MM.1S (cell line): ENCODE measurements at places on chromosomes 5 and 9.

- H3K4me1 ChIP-seq, result no peaks in the 10 kb centered on the region
- no peak overlapping the region for H3K4me3 ChIP-seq
- H3K27ac ChIP-seq, result no peak overlapping the region
- no peak for DNase-seq
These were observed 59.6 kb upstream of the SPATA31C2 start for GRCh38 chr9:88197781-88198340.

GRCh38 chr5:142432369-142432863 lies 107.6 kb upstream of the SPRY4 start:
- no peak overlapping the region for H3K27ac ChIP-seq
- H3K27me3 ChIP-seq, result no peaks in the 10 kb centered on the region
- H3K4me3 ChIP-seq, result no peak overlapping the region
- DNase-seq, result no peak
- no peaks in the 10 kb centered on the region for H3K36me3 ChIP-seq

DNA sequence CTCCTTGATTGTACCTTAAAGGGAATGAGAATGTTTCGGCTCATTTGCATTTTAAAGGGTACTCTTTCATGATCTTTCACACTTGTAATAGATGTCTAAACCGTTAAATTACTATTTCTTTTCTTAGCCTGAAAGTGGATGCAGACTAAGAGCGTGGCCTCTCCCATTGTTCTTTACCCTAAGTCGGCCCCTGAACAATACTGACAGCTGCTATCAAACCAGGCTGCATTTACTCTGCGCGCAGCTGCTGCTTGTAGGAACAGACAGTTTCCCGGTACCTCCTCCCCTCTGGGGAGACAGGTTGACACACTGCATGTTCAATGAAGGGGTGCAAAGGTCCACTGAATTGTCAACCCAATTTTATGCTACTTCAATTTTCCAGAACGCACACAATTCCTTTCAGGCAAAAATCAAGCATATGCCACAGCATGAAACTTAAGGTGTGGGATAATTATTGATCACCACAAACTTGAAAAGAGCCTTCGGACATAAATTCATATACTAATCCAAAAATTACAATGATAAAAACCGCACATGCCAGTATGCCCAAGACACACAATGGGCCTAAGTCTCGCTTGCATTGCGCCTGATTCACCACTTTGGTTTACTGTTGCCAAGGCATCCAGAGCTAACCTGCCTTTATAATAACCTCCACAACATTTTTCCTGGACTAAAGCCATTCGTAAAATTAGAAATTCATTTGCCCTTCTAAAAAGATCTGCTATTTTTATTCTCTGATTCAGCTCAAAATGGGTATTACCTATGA lies 39.7 kb downstream of the TLE1 start:
- H3K27me3 ChIP-seq, result no peaks in the 10 kb centered on the region
- no peak for DNase-seq
- no peak overlapping the region for H3K27ac ChIP-seq
- H3K4me1 ChIP-seq, result no peaks in the 10 kb centered on the region
- no peak overlapping the region for H3K4me3 ChIP-seq

- H3K4me1 ChIP-seq, result peaks cover 17% of the 10 kb centered on the region
- DNase-seq, result peak; percentile 48
- H3K27me3 ChIP-seq, result no peaks in the 10 kb centered on the region
- no peak overlapping the region for H3K4me3 ChIP-seq
These were observed 57.3 kb upstream of the FNIP1 start for GRCh38 chr5:131854134-131854533.

GRCh38 chr5:79590396-79590999 lies 21.7 kb upstream of the TENT2 start:
- no peak overlapping the region for H3K27ac ChIP-seq
- no peak overlapping the region for H3K4me3 ChIP-seq
- no peaks in the 10 kb centered on the region for H3K4me1 ChIP-seq
- DNase-seq, result no peak
- H3K27me3 ChIP-seq, result no peaks in the 10 kb centered on the region

DNA sequence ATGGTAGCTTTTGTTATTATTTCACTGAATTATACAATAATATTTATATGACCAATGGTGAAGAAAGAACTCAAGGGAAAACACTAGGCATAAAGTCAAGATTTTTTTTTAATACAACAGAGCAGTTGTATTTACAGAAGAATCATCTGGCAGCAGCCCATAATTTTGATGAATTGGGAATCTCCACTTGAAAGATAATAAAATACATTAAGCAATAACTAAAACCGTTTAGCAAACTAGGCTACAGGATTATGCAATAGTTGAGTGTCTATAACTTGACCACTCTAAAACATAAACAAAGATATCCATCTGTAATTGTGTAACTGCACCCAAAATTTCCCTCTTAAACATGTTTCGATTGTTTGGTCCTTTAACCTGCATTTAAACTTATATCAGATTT lies 80.8 kb downstream of the SNCAIP start:
- H3K27me3 ChIP-seq, result no peaks in the 10 kb centered on the region
- H3K27ac ChIP-seq, result no peak overlapping the region
- no peaks in the 10 kb centered on the region for H3K4me1 ChIP-seq
- DNase-seq, result no peak

DNA sequence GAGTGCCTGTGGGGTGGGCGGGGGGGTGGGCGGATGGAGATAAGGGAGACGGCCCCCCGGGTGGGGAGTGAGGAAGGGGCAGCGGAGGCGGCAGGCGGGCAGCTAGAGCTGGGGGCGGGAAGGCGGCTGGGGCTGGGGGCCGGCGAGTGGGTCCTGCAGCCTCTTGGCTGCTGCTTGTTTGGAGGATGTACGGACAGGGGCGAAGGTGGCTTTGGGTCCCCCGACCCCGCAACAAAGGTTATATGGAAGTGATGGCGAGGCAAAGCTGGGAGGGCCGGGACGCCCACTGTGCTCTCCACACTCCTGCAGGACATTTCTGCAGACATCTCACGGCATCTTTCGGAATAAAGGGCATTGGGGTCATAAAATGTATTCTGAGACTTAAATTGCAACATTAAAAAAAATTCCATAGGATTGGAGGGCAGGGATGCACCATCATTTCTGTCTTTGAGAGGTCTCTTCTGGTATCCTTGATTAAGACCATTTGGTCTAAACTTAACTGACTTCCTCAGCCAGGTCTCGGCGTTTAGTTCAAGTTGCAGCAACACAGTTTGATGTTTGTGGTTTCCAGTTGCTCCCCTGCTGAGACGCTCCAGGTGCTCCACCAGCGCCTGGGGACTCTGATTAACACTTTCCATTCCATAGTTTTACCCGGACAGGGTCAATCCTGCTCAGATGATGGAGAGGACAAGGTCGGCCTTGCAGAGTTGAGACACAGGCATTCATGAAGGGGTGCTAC lies 101.6 kb upstream of the SSBP2 start:
- no peaks in the 10 kb centered on the region for H3K27me3 ChIP-seq
- DNase-seq, result peak; percentile 86
- H3K36me3 ChIP-seq, result no peaks in the 10 kb centered on the region
- H3K4me1 ChIP-seq, result peaks cover 55% of the 10 kb centered on the region
- H3K4me3 ChIP-seq, result peak overlapping the region; percentile 68

- no peak for DNase-seq
- H3K4me1 ChIP-seq, result no peaks in the 10 kb centered on the region
- no peak overlapping the region for H3K27ac ChIP-seq
- H3K4me3 ChIP-seq, result no peak overlapping the region
These were observed 76.9 kb upstream of the CDH6 start for GRCh38 chr5:31116466-31117031.

DNA sequence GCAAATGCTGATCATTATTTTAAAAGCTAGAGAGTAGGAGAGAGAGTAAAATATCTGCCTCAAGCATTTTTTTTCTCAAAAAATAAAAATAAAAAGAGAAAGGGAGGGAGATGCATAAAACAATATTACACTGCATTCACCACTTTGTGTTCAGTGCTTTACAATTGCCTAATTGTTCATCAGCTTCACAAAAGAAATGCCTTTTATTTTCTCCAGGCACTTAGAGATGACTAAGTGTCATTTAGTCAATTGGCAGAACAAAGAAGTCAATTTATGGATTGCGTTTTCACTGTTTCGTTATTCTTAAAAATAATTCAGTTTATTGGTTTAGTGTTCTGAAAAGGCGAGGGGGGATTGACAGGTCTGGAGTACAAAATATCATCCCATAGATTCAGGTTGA lies 232.5 kb upstream of the CCNH start:
- H3K36me3 ChIP-seq, result no peaks in the 10 kb centered on the region
- no peak overlapping the region for H3K4me3 ChIP-seq
- H3K27me3 ChIP-seq, result no peaks in the 10 kb centered on the region
- DNase-seq, result no peak
- no peaks in the 10 kb centered on the region for H3K4me1 ChIP-seq

GRCh38 chr5:58015175-58015574 lies 444.7 kb downstream of the PLK2 start:
- no peak overlapping the region for H3K4me3 ChIP-seq
- no peak for DNase-seq
- H3K27ac ChIP-seq, result no peak overlapping the region
- H3K27me3 ChIP-seq, result no peaks in the 10 kb centered on the region
- H3K36me3 ChIP-seq, result no peaks in the 10 kb centered on the region

GRCh38 chr5:58542709-58543108 lies 40.2 kb upstream of the RAB3C start:
- no peaks in the 10 kb centered on the region for H3K27me3 ChIP-seq
- DNase-seq, result no peak
- H3K4me1 ChIP-seq, result no peaks in the 10 kb centered on the region
- no peak overlapping the region for H3K4me3 ChIP-seq
- no peaks in the 10 kb centered on the region for H3K36me3 ChIP-seq
- no peak overlapping the region for H3K27ac ChIP-seq

DNA sequence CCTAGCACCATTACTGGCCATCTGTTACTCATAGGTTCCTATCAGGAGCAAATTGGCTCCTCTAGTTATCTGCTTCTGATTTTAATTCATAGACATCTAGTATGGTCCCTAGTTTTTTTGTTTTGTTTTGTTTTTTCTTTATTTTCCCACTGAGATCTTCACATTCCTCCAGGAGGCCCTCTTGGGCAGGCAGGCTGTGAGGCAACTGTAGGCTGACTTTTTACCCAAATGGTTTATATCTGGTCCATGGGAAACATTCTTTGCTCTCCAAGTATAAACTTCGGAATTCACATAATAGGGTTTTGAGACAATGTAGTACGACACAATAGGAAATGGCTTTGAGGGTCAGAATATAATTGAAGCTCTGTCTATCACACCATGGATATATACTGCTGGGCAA lies 250.9 kb upstream of the DAB2 start:
- no peaks in the 10 kb centered on the region for H3K27me3 ChIP-seq
- no peaks in the 10 kb centered on the region for H3K4me1 ChIP-seq
- H3K27ac ChIP-seq, result no peak overlapping the region
- H3K36me3 ChIP-seq, result no peaks in the 10 kb centered on the region

- DNase-seq, result no peak
- H3K27ac ChIP-seq, result no peak overlapping the region
- no peaks in the 10 kb centered on the region for H3K4me1 ChIP-seq
- no peak overlapping the region for H3K4me3 ChIP-seq
- H3K27me3 ChIP-seq, result no peaks in the 10 kb centered on the region
- H3K36me3 ChIP-seq, result no peaks in the 10 kb centered on the region
These were observed 216.2 kb downstream of the PTPRD start for GRCh38 chr9:10396615-10397014.

- no peak for DNase-seq
- no peak overlapping the region for H3K27ac ChIP-seq
- no peak overlapping the region for H3K4me3 ChIP-seq
- no peaks in the 10 kb centered on the region for H3K27me3 ChIP-seq
- H3K36me3 ChIP-seq, result no peaks in the 10 kb centered on the region
These were observed 115.1 kb downstream of the PALM2AKAP2 start for GRCh38 chr9:109894921-109895758.

- no peaks in the 10 kb centered on the region for H3K36me3 ChIP-seq
- no peaks in the 10 kb centered on the region for H3K4me1 ChIP-seq
- H3K27ac ChIP-seq, result no peak overlapping the region
These were observed 151.5 kb downstream of the NR3C1 start for GRCh38 chr5:143251946-143252345.

DNA sequence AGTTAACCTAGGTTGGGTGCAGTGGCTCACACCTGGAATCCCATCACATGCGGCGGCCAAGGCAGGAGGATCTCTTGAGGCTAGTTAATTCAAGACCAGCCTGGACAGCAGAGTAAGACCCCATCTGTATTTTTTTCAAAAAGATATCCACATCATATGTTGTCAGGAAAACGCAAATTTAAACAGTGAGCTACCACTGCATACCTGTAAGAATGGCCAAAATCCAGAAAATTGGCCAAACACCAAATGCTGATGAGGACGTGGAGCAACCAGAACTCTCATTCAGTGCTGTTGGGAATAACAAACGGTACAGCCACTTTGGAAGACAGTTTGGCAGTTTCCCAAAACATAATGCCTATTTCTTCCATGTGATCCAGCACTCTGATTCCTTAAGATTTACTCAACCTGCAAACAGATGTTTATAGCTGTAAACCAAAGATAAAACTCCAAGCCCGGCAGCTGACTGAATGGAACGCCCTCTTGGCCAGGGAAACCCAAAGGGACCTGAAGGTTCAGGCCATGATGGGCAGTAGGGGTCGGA lies 12.4 kb downstream of the CEL start:
- H3K27me3 ChIP-seq, result peaks cover 52% of the 10 kb centered on the region
- H3K4me1 ChIP-seq, result no peaks in the 10 kb centered on the region
- no peaks in the 10 kb centered on the region for H3K36me3 ChIP-seq
- no peak for DNase-seq
- H3K27ac ChIP-seq, result no peak overlapping the region
- no peak overlapping the region for H3K4me3 ChIP-seq

DNA sequence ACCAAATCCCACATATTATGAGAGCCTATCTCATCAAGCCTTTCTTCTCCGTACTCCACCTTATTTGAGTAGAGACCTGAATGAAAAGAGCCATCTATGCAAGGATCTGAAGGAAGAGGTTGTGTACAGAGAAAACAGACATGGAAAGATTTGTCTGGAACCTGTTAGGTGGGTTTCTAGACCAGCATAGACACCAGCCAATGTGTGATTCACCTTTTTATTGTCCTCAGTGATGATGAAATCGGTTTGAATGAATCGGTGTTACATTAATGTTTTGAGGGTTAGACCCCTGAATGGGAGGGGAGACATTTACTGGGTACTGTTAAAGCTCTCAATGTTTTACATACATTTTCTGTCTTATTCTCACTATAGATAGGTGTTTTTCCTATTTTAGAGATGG lies 223.6 kb downstream of the NMUR2 start:
- no peak overlapping the region for H3K4me3 ChIP-seq
- DNase-seq, result no peak
- H3K27me3 ChIP-seq, result no peaks in the 10 kb centered on the region
- H3K27ac ChIP-seq, result no peak overlapping the region
- H3K36me3 ChIP-seq, result no peaks in the 10 kb centered on the region
- H3K4me1 ChIP-seq, result no peaks in the 10 kb centered on the region

- DNase-seq, result no peak
- no peaks in the 10 kb centered on the region for H3K36me3 ChIP-seq
- H3K4me1 ChIP-seq, result no peaks in the 10 kb centered on the region
- no peak overlapping the region for H3K4me3 ChIP-seq
- H3K27me3 ChIP-seq, result no peaks in the 10 kb centered on the region
These were observed 1630.1 kb downstream of the MAT2B start for GRCh38 chr5:165135565-165135964.
